CD8-positive, alpha-beta memory T cell (primary cell): ENCODE measurements at places on chromosomes 12 and 14. TPM values are rescaled to one million over a fixed set of nuclear protein-coding genes. Genes with fewer than 3 reads are reported as not detected.

DNA sequence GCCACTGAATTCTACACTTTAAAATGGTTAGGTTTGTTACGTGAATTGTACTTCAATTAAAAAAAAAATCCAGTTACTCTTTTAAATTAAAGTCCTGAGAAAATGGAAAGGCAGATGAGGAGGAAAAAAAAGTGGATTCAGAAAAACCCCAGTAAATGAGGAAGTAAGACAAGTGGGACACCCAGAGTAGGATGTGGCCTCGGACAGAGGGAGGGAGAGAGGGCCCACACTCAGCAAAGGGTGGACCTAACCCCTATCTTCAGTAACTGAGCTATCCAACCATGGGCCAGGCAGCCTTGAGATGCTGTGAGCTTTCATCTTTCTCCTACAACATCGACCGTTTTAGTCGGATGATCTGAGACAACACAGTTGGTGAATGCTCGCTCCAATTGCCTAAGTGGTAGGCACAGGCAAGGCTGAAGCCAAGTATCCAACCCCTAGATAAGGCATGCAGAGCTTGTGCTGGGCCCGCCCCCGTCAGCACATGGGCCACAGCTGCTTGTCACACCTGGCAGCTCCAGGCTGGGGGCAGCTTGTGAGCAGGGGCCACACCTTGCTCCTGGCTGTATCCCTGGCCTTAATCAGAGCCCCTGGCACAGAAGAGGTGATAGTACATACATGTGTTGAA lies 142.1 kb downstream of the TTC7B start:
- DNase-seq, result no peak

DNA sequence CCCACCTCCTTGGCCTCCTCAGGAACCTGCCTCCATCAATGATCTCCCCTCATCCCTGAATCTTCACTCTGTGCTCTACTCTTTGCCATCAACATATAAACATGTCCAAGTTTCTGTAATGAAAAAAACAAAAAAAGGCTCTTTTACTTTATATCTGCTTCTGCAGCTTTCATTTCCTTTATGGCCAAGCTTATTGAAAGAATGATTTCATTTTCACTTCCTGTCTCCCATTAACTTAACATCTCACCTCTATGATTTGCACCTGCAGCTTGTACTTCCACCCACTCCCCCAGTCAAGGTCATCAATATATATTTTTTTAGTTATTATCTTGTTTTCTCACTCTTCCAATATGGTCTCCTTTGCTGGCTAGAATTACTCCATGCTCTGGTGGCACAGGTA lies 15.6 kb upstream of the RNU6-7 start:
- no peak for DNase-seq

DNA sequence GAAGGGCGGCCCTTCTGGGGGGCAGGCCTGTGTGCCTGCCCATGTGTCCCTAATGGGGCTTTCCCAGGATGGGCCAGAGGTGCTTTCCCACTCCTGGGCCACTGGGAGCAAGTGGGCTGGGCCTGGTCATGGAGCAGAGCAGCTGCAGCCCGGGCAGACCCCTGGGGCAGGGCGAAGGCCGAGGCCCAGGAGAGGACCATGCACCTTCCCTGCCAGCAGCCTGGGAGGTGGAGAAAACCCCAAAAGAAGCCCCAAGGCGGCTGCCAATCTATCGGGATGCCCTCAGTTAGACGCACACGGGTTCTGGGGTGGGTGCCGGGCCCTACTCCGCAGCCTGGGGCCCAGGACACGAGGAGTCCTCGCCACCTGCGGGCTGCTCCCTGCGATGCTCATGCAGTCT lies 16.1 kb upstream of the CRIP2 start:
- DNase-seq, result no peak

- no peak for DNase-seq
Measured at GRCh38 chr14:78519863-78520262, 349.7 kb downstream of the NRXN3 start.

DNA sequence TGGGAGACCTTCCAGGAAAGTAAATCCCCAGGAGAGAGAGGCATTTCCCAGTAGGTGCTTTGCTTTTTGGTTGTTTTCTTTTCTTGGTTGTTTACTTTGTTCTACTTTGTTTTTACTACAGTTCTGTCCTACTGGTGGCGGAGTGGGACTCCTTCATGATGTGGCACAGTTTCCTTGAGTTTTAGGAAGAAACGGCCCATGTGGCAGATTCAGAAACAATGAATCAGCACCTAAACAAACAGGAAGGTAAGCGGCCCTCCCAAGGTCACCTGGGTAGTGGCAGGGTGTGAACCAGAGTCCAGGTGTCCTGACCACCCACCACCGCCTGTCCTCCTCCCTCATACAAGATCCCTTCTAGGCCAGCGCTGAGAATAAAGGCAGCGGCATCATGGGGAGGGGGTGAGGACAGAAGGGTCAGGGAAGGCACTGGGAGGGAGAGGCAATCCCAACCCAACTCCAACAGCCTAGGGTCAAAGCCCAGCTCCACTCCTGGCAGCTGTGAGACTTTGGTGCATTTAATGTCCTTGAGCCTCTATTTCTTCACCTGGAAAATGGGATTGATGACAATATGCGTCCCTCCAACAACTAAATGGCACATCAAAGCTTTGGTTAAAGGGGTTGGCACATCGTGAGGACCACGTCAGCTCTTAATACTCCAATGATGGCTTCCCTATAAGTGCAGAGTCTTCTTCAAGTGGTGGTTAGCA lies 111.5 kb upstream of the BCL2L14 start:
- no peak for DNase-seq

DNA sequence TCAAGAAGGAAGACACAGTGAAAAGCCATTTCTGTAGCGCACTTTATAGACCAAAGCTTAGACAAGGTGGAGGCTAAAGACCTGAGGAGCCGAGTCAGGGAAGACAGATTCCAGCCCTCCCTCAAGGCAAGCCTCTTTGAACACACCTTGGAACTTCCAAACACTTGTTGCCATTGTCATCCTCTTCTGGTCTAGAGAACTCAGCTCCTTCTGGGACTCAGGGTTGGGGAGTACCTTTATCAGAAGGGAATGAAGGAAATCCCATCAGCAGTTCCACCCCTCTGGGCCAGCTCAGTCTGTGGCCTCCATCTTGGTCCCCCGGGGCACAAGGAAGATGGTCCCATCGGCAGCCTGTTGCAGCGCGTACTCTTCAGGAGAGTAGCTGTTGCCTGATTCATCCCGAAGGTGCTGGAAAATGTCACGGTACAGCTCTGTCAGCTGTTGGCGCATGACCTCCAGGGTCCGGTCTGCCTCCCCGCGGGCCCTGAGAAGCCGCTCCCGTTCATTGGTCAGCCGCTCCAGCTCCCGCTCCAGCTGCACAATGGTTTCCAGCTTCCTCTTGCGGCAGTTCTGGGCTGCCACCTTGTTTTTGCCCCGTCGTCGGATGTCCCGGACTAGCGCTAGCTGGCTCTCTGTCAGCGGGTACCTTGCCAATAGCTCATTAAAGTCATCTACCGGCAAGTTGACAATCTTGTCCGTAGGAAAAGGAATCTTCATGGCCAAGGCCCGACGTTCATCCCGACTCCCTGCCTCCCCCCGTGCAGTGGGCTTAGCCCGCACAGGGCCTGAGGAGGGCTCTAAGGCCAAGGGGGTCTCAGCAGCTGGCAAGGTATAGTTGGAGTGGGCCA lies 8.5 kb downstream of the NFE2 start:
- no peak for DNase-seq

DNA sequence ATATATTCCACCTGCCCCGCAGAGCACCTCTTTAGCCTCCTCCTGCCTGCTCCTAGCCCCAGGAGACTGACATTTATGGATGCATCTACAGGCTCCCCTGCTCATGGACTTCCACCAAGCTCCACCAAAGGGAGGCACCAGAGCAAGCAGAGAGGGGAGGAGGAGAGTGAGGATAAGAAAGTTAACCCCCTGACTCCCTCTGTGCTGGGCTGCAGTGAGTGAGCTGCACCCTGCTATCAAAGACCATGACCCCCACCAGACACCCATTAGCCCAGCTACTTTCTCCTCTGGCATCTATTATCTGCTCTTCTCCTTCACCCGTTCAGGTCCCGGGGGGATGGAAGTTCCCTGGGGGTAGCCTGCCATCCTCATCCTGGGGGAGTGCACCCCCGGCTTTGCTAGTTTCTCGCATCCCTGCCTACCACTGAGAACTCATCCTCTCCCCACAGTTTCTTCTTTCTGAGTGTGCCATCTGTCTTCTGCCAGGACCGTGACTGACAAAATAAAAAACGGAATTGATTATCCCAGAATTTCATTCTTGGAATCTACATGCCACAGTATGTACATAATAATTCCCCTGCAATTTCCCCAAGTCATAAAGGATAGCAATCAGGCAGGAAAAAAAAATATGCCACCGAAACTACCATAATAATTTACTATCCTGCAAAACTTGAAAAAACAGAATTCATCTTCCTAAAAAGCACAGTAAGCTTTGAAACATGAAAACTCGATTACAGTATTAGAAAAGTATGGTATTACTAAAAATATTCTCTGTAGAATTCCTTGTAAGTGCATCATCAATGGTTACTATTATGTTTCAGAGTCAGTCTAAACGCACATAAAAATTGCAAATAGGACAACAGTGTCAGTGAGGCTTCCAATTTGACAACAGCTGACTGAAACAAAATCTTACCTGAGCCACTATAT lies 45.2 kb downstream of the FOXN3 start:
- no peak for DNase-seq

- DNase-seq, result no peak
Measured at GRCh38 chr14:96737881-96738280, 59.3 kb upstream of the VRK1 start.

- DNase-seq, result no peak
Measured at GRCh38 chr14:68527329-68527851, 265.5 kb downstream of the ZFP36L1 start.

The ZC3H14 gene
- 56.4 TPM for total RNA-seq

The C1S gene
- 0.64 TPM for total RNA-seq

The RASSF9 gene
- not detected for total RNA-seq

The PMCH gene
- total RNA-seq, result 2.0 TPM

The DHRS7 gene
- total RNA-seq, result 79.8 TPM

The VDR gene
- 79.6 TPM for total RNA-seq

The THAP2 gene
- 7.8 TPM for total RNA-seq

The LRRIQ1 gene
- not detected for total RNA-seq

The TSHR gene
- not detected for total RNA-seq
